ENCODE measurements at places on chromosomes 12 and 14.

DNA sequence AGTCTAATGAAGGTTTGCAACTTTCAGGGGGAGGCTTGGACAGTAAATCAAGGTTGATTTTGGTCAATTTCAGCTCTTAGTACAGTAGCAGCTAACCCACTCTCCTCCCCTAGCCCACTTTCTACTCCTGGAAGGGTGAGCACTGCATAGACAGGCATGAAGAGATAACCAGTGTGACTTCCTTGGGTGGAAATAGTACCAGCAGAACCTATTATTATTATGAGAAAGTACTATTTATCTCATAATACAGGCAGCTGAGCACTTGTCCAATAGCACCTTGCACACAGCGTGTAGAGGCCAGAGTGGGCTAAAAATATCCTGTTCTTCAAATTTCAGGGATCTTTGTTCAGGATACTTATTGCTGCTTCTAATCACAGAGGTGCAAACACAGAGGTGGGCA is 96.2 kb upstream of the FKBP4 start:
- no peak for DNase-seq

DNA sequence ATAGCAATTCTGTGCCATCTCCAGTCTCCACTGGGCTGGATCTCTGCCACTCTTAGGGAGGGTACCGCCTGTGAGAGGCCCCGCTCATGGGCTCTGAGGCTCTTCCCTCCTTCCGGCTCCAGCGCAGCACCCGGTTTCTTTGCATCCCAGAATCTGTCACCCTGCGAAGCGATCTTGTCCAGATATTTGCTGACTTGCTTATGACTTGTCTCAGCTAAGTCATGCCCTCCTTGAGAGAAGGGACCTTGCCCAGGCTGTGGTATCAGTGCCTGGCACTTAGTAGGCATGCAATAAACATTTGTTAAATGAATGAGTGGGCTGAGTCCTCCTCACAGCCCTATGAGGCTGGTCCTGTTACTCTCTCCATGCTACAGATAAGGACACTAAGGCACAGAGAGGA is 13.4 kb downstream of the KRT80 start:
- no peak for DNase-seq

GRCh38 chr12:87828382-87828973 is 200.7 kb downstream of the C12orf50 start:
- no peak for DNase-seq

GRCh38 chr14:92914087-92914656 is 8.8 kb upstream of the CHGA start:
- peak; percentile 37 for DNase-seq

DNA sequence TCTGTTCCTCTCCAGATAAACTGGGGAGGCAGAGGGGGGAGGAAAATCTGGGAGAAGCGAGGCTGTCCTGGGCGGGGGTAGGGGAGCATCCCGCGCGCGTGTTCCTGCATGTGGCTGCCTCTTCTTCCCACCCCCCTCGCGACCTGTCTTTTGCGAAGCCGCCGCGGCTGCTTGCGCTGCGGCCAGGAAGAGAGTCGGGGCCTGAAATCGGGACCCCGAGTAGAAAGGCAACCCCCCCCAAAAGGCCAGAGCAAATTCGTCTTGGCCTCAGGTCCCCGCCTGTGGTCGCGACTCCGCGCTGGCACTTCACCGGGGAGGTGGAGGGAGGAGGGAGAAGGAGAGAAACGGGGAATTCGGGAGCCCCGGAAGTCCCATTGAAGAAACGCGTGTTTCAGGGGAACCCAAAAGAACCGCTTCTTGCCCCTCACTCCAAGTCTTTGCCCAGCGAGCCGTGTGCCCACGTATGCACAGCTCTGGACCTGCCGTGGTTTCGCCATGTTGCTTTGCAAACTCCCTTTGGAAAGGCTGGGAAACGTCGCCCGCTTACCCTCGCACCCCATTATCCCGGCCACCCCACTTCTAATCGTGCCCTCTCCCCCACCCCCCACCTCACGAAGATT is 944 bp downstream of the CCND2 start:
- DNase-seq = peak; percentile 46

DNA sequence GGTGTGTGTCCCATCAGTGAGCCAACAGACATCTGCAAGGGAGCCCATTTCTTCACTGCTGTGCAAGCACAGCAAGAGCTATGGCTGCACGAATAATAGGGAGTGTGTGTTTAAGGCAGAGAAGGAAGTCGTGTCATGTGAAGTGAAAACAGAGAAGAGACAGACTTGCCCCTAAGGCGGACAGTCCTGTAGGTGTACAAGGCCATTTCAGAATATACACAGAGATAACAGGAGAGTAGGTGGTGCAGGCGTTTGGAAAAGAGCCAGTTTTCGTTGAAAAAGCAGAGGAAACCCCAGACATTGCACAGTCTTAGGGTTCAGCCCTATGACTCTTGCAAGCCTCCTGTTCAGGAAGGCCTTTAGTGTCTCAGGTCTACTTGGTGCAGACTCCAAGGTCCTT is 46.3 kb upstream of the RNU6-8 start:
- DNase-seq = no peak

- DNase-seq = peak; percentile 81
Observed at GRCh38 chr14:29805415-29806123, 122.1 kb downstream of the PRKD1 start.

DNA sequence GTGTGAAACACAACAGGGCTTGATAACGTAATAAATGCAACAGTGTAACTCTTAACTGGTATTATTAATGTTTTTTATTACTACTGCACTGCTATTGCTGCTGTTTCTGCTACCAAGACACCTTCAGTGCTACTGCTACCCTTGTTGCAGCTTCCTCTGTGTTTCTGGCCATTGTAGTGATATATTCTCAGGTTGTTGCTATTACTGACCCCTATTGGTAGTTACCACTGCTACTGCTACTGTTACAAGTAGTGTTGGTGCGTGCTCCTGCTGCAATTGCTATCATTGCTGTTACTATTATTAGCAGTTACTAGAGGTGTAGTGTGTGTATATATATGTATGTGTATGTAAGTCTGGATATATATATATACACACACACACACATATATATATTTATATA is 87.2 kb upstream of the PTPRB start:
- no peak for DNase-seq

DNA sequence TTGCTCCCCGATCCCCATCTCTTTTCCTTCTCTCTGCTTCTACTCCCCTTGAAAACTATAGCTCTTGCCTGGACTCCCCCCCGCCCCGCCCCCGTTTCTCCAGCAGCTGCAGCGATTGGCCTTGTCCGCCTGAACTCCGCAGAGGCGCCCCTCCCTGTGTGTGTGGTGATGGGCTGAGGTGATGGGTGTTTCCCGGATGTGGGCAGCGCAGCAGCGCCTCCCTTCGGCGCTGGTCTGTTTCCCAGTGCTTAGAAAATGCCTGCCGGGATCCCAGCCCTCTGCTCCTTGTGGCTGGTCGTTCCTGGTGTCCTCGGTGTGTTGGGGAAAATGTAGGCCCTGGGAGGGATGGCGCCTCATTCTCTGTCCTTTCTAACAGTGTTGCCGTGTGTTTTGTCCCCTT is 43.3 kb downstream of the GALNT8 start:
- DNase-seq = peak; percentile 94

DNA sequence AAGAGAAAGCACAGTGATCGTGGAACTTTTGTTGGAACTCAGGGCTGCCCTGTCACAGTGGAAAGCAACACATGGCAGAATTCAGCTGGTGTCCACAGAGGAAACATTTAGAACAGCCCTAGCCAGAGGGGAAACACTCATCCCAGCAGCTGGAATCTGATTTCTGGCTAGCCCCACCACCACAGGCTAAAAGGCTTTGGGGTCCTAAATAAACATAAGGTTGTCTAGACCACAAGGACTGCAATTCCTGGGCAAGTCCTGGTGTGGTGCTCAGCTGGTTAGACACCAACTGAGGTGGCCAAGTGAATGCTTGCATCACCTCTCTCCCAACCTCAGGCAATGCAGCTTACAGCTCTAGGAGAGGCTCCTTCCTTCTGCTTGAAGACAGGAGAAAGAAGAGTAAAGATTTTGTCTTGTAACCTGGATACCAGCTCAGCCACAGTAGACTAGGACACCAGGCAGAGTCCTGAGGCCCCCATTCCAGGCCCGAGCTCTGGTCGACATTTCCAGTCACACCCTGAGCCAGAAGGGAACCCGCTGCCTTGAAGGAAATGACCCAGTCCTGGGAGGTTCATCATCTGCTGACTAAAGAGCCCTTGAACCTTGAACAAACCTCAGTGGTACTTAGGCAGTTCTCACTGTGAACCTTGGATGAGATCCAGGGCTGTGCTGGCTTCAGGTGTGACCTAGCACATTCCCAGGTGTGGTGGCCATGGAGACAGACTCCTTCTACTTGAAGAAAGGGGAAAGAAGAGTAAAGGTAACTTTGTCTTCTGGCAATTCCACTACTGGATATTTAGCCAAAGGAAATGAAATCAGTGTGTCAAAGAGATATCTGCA is 85.4 kb upstream of the PLXNC1 start:
- DNase-seq = no peak

DNA sequence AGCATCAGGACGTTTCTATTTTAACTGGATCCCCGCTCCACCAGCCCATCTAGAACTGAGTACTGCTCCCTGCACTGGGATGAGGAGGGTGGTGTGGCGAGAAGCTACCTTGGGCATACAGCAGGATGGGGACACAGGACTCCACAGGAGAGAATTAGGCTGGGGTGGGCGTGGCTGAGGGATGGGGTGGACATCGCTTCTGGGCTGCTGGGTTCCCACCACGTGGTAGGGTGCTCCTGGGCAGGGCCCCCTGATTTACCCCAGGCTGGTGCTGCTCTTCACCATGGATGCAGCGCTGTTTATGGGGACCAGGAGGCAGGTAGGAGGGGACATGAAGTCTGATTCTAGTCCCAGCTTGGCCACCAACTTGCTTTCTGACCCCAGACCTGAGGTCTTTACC is 41.9 kb downstream of the VDR start:
- DNase-seq = no peak

GRCh38 chr12:113875691-113876090 is 90.4 kb downstream of the RBM19 start:
- peak; percentile 20 for DNase-seq

DNA sequence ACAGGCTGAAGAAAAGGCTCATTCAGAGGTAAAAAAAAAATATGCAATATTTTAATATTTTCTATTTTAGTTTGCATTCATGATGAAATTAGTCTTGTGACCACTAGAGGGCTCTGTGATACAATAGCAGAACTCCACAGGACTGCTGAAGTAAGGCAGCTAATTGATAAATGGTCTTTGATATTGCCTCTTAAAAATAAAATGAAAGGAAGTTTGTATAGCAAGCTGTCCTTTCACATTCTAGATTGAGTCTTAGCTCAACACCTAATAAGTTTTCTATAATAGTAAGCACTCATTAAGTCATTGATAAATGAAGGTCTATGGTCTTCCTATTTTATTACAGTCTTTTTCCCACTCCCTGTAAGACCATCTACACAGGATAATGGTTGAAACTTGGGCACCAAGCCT is 315.7 kb downstream of the NAV3 start:
- DNase-seq = peak; percentile 11

DNA sequence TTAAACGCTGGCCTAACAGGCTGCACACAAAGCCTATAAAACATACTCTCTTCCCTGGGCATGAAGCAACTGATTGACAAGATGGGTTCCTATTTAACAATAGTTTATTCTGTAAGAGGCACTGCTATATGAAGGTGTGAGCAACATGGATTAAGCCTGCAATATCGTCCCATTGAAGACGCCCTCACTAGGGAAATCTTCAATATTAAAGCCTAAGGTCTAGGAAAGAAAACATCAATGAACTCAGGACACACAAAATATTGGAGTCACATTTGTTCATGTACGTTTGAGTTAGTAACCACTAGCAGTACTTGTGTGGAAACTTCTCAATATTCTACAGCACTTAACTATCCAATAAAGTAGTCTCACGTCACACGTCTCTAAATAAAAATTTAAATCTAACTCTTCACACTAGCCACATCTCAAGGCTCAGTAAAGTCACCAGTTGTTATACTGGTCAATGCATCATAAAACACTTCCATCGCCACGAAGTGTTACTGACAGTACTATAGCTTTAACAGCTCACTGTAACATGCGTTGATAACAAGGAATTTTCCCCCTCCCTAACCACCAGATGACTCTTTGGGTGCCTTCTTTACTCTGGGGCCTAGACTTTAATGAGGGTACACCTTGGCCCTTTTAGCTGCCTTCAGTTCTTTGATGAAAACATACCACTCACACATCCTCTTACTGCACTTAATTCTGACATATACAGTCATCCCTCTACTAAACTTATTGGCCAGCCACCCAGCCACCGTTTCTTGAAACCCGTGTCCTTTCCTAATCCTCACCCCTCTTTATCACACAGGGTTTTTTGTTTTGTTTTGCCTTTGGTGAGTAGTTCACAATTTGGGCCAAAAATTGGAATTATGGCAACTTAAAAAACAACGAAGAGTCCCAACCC is 50.1 kb upstream of the OR5AU1 start:
- DNase-seq = no peak

DNA sequence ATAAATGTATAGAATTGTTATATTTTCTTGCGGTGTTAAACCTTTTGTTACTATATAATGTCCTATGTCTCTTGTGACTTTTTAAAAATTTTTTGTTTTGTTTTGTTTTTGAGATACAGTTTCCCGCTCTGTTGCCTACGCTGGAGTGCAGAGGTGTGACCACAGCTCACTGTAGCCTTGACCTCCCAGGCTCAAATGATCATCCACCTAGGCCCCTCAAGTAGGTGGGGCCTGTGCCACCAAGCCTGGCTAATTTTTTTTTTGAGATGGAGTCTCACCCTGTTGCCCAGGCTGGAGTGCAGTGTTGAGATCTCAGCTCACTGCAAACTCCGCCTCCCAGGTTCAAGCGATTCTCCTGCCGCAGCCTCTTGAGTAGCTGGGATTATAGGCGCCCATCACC is 26.5 kb upstream of the RCOR1 start:
- no peak for DNase-seq

DNA sequence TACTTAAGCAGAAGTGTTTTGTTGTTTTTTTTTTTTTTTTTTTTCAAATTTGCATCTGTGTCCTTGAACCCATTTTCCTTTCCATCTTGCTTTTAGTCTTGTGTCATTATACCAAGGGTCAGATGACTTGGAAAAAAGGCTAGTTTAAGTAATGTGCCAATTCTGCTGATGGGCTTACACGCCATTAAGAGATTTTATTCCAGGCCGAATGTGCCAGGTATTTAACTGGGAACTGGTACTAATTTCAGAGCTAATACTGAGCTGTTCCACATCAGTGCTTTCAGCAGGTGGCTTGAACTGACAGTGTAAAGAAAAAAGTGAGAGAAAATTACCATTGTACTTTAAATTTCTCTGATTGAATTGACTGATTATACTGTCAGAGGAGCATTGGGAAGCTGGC is 224.9 kb downstream of the NPAS3 start:
- DNase-seq = no peak

- no peak for DNase-seq
Observed at GRCh38 chr12:131437706-131438492, 273.0 kb upstream of the SFSWAP start.

GRCh38 chr12:114030451-114030850 is 64.3 kb upstream of the RBM19 start:
- DNase-seq = no peak

DNA sequence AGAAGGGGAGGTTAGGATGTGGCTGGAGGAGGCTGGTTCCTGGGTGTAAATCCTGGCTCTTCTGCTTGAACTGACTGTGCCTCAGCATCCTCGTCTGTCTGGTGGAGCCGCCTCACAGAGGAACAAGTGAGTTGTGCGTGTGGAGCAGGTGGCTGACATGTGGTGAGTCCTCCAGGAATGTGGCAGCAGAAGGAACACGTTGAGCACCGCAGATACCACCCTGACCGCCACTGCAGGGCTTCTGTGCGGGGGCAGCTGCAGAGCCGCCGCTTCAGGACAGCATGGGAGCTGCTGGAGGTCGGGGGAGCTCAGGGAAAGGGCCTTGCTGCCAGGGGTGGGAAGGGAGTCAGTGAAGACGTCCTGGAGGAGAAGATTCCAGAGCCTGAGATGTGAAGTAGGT is 48.9 kb downstream of the TRAF3 start:
- DNase-seq = no peak
